Stimulated activated CD8-positive, alpha-beta memory T cell treated with anti-CD3 and anti-CD28 coated beads, Interleukin-2, amount 100 ng/mL, for 1 hour (primary cell): ENCODE measurements at places on chromosomes 5 and 9.

GRCh38 chr5:204462-204861, 13.2 kb downstream of the LRRC14B start:
- no peak for DNase-seq

DNA sequence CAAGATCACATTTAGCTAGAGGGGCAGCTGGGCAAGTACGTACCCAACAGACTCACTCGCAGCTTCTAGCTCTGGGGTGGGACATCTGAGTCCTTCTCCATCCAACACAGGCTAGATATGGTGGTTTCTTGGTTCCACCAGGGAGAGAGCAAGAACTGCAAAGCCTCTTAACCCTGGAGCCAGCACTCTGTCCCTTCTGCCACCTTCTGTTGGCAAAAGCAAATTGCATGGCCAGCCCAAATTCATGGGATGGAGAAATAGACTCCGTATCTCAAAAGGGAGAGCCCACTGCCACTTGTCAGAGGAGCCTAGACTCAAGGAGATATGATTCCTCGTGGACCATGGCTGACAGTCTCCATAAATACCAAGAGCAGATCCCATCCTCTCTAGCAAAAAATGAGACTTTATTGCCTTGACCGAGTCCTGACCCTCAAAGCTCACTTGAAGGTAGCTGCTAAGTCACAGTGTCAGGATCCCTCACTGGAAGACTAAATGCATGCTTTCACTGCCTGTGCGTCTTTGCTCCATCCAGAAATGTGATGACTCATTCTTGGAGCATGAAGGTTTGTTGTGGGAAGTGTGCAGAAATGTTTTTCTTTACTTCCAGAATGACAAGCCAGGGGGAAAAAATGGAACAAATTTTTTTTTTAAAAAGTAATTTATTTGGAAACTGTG, 28.8 kb upstream of the ROR2 start:
- no peak for DNase-seq

GRCh38 chr5:86780018-86780417, 162.3 kb downstream of the COX7C start:
- no peak for DNase-seq

- no peak for DNase-seq
Observed at GRCh38 chr9:132748450-132748849, 78.2 kb downstream of the GTF3C4 start.

- no peak for DNase-seq
Observed at GRCh38 chr5:19930451-19930850, 57.5 kb downstream of the CDH18 start.

DNA sequence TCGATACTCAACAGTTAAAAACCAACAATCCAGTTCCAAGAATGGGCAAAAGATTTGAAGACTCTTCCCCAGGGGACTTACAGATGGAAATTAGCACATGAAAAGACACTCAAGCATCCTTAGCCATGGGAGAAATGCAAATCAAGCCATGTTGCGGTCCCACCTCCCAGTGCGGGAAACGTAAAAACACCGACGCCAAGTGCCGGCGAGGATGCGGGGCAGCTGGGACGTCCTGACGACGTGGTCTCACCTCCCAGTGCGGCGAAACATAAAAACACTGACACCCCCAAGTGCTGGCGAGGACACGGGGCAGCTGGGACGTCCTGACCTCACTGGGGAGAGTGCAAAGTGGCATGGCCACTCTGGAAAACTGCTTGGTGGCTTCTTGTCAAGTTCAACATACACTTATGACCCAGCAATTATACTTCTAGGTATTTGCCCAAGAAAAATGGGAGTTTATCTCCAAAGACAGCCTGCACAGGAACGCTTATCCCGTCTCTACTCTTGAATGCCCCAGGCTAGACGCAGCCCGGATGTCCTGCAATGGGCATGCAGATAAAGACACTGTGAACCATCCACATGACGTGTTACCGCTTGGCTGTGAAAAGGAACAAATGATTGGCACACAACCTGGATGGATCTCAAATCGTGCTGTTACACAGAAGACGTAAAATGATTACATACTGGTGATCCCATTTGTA, 60.1 kb upstream of the UBAC1 start:
- DNase-seq = no peak

DNA sequence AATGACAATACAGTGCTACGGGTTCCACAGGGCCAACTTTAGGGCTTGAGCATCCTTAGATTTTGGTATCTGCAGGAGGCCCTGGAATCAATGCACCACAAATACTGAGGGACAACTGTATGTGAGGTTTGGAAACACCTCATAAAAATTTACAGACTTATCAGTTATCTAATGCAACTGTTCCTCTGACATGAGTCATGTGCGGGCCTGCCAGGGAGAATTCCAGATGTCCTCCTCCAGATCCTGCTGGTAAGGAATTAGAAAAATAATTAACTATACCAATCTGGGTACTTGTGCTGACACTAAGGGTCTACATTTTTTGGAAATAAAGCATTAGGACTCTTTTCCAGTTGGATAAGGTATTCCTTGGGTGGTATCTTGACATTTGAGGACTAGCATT, 333.3 kb downstream of the ARRDC3 start:
- no peak for DNase-seq

DNA sequence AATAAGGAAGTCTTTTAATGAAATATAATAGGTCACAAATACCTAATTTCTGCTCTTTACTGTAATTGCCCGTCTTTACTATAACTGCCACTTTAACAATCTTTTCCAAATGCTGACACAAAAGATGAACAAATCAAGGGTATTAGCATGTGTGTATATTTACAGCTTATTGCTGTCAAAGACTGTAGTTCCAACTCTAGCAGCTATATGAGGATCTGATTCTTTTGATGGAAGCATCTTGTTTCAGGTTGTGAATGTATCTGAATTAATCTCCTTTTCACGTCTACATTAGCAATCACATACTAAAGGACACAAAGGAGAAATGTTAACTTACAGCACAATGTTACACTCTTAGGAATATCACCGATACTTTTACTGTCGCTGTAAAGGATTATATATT, 27.9 kb downstream of the RFX3 start:
- DNase-seq = no peak

DNA sequence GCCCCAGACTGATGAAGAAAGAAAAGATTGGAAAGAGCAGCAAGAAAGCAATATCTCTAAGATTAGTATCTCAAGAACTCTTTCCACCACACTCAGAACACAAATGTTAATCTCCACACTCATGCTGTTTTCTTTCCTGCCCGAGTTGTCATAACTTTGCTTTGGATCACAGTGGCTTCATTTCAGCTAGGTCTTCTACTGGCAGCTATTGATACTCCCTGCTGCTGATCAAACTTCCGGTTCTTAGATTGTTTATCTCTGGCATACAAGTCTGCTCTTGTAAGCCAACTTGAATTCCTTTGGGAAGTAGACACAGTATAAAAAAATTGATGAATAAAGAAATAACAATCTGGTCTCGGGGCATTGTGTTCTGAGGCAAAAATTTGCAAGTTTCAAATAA, 77.7 kb upstream of the SPEF2 start:
- no peak for DNase-seq

- no peak for DNase-seq
Observed at GRCh38 chr5:17944046-17944445, 309.8 kb downstream of the TAF11L14 start.

- no peak for DNase-seq
Observed at GRCh38 chr5:1315018-1315708, 20.3 kb upstream of the TERT start.

DNA sequence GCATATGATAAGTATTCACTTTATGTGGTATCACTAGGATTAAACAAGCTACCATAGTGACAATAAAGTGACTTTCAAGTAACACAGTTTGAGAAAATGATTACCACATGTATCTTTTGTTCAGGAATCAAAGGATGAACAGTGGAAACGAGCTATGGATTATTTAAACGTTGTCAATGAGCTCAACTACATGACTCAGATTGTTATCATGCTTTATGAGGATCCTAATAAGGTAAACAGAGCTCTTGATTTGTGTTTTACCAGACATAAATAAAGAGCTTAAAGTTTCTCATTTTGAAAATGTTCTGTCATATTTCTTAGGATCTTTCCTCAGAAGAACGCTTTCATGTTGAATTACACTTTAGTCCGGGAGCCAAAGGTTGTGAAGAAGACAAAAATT, 57.4 kb downstream of the PPIP5K2 start:
- DNase-seq = no peak

DNA sequence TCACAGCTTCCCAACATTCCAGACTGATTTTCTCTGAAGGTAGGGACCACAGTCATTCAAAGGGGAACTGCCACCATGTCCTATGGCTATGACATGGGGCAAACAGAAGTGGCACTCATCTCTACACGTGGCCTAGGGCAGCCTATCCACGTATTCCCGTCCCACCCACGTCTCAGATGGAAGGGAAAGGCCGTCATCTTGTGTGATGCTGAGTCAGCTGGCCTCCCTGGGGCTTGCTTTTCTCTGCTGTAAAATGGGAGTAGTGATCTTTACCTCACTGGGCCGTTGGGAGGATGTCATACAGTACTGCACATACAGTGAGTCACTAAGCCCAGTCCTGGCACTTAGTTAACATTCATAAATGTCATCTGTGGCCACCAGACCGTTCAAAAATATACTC, 72.3 kb downstream of the RAPGEF1 start:
- peak; percentile 26 for DNase-seq

- DNase-seq = no peak
Observed at GRCh38 chr9:69645488-69645887, 26.7 kb downstream of the APBA1 start.

DNA sequence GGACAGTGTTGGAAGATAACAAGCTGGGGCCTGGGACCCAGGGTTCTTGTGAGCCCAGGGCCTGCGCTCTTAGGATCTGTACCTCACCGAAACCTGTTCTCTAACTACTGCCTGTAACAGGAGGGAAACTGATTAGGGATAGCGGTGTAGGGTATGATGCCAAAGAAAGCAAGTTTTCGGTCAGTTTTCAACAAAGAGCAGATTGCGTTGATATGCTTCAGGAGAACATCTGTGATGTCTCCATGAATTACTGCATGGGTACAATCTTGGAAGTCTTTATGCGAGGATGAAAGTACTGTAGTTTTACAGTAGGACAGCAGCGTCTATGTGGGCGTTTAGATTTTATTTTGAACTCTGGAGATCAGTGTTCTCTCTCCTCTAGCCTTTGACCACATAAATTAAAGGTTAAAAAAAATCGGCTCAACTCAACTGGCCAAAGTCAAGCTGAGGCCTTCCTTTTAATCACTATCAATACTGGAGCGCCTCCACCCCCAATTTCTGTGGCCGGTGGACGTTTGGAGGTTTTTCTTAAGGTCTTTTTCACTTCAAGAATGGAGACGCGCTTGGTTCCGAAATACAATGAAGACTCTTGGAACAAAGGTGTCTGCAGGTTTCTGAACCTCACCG, 3.0 kb downstream of the NFIL3 start:
- DNase-seq = no peak

- DNase-seq = no peak
Observed at GRCh38 chr5:142296914-142297417, 27.9 kb downstream of the SPRY4 start.

DNA sequence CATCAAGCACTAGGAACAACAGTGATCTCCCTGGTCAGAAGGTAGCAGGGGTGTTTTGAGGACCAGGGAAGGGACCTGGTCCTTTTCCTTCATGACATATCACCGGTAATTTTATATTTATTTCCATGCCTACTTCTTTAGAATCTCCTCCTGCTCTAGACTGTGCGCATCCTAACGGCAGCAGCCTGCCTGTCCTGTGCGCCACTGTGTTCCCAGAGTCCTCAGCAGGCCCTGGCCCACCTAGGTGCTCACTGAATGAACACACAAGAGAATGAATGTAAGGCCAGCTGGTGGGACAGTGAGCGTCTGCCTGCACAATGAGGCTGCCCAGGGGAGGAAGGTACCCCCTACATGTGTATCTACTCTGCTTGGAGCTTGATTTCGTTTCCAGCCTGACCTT, 51.5 kb downstream of the C5orf15 start:
- no peak for DNase-seq

DNA sequence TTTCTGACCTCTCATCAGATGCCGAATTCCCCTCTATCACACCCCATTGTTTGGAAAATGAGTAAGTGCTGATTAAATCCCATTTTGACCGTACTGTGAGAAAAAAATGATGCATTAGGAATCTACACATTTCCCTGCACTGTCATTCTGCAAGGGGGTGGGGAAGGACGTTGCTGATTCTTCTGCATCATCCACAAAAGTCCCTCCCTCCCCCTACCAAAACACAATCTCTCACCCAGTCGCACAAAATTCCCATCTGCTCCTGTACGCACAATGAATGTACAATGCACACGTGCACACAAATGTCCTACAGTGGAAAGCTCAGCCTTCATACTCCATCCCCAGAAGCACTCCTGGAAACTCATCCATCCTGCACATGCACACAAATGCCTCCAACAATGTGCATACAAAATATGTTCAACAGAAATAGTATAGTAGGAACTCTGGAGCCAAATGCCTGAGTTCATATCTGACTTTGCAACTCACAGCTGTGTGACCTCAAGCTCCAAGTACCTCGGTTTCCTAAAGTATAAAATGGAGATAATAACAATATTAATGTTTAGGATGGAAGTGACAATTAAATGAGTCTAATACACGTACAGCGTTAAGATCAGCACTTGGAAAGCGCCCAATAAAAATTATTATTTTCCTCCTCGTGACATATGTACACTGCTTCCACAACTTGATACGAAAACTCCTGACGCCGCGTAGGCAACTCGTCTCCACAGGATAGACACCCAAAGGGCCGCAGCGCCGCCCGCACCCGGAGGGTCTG, 809 bp downstream of the TNIP1 start:
- no peak for DNase-seq

DNA sequence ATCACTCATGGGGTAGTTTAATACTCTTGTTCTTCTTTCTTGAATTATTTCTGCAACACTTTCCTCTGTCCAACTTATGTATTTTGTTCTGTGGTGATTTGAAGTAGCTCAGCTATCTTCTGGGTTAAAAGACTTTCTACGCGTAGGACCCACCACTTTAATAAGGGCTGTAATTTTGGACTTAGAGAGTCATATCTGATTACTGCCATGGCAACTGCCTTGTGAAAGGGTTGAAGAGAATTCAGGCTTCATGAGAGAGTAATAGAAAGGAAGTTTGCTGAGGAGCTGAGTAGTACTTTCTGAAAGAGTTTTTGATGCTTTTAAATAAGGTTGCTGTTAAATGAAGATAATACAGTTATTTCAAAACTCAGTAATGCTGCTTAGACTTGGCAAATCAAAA, 89.5 kb downstream of the TLE4 start:
- no peak for DNase-seq

GRCh38 chr9:103116246-103116645, 121.1 kb downstream of the CYLC2 start:
- no peak for DNase-seq

GRCh38 chr5:146425023-146425422, 22.1 kb upstream of the TCERG1 start:
- no peak for DNase-seq

- DNase-seq = no peak
Observed at GRCh38 chr5:137186759-137187461, 312.2 kb downstream of the SPOCK1 start.
